ENCODE measurements at places on chromosomes 7 and 10. TPM values are rescaled to one million over a fixed set of nuclear protein-coding genes. Genes with fewer than 3 reads are reported as not detected.

Gene GPR37
- total RNA-seq = 0.41 TPM

Gene CPEB3
- 6.8 TPM for total RNA-seq

Gene PNLIPRP1
- total RNA-seq = not detected

Gene CPA1
- total RNA-seq = 4.1 TPM

Gene TMEM213
- total RNA-seq = not detected

Gene SNX13
- 73.2 TPM for total RNA-seq

Gene CLEC5A
- 3.7 TPM for total RNA-seq

Gene SRGN
- 227 TPM for total RNA-seq

Gene CD36
- total RNA-seq = 68.6 TPM

Gene SFTPA1
- total RNA-seq = not detected

Gene VAX1
- total RNA-seq = not detected

Gene UNCX
- total RNA-seq = not detected

- DNase-seq = no peak
Measured at GRCh38 chr7:8684426-8684825, 251.0 kb downstream of the NXPH1 start.

- DNase-seq = no peak
Measured at GRCh38 chr10:24650669-24651391, 72.9 kb downstream of the ARHGAP21 start.

- no peak for DNase-seq
Measured at GRCh38 chr7:43313628-43314378, 201.4 kb downstream of the HECW1 start.

- no peak for DNase-seq
Measured at GRCh38 chr7:73622909-73623797, 1.2 kb downstream of the MLXIPL start.

- DNase-seq = no peak
Measured at GRCh38 chr10:119867317-119867716, 5.3 kb downstream of the MCMBP start.

DNA sequence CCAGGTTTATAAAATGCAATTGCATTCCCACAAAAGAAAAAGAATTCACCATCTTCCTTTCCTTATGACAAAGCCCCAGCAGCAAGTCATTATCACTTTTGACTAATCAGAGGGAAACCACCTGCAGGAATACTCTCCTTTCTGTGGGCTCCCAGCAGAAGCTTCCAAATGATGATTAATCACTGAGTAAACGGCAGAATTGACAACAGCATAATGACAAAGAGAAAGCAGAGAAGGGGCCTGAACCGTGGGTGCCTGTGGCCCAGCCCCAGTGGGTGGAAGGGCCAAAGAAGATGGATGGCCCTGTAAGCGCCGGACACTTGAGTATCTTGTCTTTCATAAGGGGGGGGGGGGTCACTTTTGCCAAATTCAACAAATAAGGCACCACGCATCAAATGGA lies 152.4 kb upstream of the NRBF2 start:
- no peak for DNase-seq

- no peak for DNase-seq
Measured at GRCh38 chr10:26441491-26442214, 3.5 kb downstream of the APBB1IP start.

DNA sequence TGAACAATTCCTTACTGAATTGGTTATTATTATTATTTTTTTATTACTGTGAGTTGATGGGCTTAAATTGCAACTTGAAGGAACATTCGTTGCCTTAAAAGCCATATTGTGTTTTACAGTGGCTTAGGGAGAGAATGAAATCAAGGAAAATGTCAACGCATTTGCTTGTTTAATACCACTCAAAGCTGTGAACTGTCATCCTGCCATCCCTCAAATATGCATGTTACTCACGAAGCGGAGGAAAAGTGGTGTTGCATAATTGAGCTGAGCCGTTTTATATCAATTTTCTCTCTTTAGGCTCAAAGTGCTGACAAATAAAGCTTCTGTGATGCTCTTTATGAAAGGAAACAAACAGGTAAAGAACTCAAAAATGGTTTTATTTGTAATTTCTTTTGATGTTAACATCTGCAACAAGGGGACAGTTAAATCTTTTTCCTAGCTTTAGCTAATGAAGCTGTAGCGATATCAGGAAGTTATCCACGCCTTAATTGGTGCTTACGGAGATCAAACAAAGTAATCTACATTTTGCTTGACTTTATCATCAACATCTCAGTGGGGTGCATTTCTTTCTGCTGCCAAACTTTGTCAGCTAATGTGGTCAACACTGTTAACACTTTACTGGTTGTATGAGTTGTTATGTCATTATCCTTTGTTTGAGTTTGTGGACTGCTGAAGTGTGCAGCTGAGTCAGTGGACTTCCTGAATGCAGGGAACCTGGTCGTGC lies 33.1 kb downstream of the GLRX3 start:
- no peak for DNase-seq

GRCh38 chr7:128672927-128673517 lies 930 bp downstream of the GARIN1A start:
- no peak for DNase-seq

GRCh38 chr7:96346293-96346953 lies 24.5 kb upstream of the SLC25A13 start:
- DNase-seq = no peak

- no peak for DNase-seq
Measured at GRCh38 chr10:48600645-48601505, 4.0 kb downstream of the ARHGAP22 start.

DNA sequence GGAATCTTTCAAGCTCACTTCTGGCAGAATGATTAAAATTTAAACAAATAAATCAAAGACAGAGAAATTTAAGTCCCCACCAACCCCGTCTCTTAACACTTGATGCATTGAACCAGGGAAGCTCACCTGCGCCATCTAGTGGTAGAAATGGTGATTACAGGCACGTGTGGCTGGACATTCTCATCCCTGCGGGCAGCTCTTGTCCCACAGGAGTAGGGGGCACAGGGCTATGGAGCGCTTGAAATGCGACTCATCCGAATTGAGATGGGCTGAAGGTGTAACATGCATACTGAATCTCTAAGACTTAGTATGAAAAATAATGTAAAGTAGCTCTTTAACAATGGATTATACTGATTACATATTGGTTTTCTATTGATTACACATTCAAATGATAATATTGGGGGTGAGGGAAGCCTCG lies 24.8 kb upstream of the SLIT1 start:
- DNase-seq = no peak

DNA sequence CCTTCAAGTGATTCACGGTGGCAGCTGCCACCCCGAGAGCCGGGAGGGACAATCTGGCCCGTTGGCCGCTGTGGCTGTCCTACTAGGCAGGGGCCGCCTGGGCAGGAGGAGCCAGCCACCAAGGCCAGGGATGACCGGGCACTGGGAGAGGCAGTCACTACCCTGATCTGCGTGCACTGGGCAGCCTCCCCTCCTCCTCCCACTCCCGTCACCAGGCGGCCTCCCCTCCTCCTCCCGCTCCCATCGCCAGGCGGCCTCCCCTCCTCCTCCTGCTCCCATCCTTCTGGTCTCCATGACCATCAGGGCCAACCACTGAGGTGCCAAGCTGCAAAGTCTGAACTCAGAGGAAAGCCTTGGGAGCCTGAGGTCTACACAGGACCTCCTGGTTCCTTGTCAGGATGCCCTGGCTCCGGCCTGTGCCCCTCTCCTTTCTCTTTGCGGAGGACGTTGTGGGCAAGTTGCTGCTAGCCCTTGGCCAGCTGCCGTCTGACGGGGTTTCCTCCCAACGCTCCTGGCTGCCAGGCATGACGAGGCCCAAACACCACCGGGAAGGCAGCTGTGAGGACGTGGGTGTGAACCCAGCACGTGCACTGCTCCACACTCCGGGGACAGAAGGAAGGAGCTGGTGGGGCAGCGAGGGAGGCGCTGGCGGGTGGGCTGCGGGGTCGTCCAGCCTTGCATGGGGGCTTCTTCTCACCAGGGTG lies 131.1 kb downstream of the WDR37 start:
- DNase-seq = no peak

DNA sequence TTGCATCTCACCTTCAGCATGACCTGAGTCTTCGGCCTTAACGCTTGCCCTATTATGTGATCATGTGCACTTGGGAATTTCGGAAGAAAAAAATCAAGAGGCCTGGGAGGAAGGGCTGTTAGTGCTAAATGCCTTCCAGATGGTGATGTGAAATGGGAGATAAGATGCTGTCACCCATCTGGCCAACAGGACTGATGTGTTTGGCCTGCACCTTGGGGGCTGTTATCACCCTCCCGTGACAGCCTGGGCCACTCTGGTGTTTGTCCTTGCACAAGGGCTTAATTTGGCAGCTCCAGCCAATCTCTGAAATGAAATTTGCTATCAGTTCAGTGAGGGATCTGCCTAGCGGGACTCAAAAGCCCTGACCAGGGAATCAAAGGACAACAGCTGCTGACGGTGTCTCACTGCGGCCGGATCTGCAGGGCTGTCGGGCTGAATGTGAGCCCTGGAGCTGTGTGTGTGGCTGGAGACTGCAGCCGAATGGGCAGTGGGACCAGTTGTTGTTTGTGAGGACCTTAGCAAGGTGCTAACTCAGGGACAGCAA lies 131.4 kb upstream of the BTBD16 start:
- no peak for DNase-seq

DNA sequence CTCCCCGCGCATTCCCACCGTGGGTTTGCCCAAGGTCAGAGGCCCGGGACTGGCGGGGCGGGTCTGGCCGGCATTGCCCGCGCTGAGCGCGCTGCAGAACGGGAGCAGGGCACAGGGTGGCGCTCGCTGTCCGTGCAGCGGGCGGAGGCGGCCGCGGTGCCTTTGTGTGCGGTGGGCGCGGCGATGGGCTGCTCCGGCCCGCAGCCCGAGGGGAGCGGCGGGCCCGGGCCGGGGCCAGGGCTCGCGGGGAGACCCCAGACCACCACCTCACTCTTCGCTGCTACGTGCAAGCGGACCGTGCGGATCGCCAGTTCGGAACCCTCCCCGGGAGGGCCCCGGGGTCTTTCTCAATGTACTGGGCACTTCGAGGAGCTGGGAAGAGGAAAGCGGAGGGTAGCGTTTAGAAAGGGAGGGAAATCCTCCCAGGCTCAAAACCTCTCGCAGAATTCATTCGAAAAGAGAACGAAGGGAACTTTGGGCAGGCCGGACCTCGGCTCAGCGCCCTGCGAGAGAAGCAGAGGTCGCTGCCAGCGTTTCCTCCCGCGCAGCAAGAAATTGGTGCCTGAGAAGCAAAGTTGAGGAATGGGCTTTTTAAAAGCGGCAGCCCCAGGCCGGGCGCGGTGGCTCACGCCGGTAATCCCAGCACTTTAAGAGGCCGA lies 8.5 kb downstream of the SP8 start:
- DNase-seq = no peak

- no peak for DNase-seq
Measured at GRCh38 chr10:97915346-97916131, 65.9 kb downstream of the GOLGA7B start.

DNA sequence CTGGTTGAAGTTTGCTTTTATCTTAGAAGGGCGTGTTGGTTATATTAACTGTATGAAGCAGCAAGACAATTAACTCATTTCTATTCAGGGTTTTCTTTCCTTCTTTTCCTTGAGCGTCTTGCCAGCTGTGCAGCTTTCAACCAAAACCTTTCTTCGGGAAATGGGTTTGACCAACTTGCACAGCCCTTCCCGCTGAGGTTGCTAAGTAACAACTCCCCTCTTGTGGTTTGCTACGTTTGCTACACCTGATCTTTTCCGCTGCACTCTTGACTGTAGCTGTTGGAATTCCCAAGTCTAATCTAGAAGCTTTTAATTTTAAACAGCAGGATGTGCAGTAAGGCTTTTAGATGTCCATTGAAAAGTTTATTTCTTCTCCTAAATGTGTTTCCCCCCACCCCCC lies 116.9 kb downstream of the CDCA7L start:
- DNase-seq = no peak

- no peak for DNase-seq
Measured at GRCh38 chr7:77912293-77912692, 113.7 kb downstream of the PHTF2 start.

DNA sequence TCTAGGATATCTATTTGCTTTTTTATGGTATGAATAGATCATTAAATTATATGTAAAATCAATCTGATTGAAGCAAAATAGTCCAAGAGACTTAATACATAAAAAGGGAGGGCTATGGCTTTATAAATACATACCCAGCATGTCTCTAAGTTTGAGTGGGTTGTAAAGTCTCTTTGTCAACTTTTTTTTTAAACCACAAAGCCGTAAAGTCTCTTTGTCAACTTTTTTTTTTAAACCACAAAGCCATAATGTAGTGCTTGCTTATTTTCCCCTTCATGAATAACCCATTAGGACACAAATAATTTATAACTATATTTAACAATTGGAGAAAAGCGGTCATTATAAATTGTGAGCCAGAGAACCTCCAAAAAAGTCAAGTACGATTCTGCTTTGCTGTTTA lies 5.7 kb downstream of the HECTD2 start:
- DNase-seq = no peak

DNA sequence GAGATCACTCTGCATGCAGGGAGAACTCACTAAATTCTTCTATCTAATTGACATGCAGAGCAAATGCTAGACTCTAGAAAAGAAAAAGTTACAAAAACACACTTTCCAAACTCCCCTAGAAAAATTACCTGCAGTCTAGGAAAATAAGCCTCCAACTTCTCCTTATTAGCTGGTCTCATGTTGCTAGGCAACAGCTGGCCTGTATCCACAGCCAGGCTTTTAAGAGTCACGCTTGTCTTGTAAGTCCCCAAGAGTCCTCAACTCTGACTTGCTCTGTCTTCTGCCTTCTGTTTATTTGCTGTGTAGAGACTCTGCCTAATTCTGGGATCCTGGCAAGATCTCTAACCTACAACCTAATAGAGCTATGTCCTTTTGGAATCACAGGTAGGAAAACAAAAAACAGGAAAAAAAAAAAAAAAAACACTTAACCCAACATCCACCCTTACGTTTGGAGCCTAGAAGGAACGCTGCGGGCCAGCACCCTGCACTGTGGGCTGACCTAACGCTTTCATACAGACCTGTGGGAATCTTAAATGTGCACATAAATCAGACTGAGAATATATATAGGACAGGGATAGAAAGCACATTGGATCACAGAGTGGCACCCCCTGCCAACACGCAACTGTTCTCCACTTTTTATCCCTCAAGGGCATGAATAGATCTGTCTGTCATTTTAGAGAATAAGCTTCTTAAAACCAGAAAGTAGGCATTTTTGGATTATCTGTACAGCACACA lies 117.0 kb upstream of the PTPRZ1 start:
- DNase-seq = no peak

DNA sequence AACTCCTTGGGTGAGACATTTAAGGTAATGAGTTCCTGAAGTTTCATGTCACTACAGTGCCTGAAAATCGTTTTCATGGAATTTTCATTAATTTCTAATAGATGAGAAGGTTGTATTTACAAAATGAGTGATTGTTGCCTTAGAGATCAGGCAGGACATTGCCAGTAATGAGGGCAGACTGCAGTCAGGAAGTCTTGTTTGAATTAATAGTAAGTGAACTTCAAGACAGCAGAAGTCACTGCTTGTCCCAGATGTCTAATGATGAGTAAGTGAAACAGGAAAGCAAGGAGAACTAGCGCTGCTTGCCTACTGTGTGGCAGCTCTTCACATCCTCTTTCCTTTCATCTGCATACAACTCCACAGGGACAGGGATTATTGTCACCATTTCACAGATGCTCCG lies 237.4 kb downstream of the BAMBI start:
- DNase-seq = no peak

- DNase-seq = no peak
Measured at GRCh38 chr10:84588971-84589370, 260.6 kb downstream of the CCSER2 start.

Measured in thoracic aorta (tissue), 2 donors.